ENCODE measurements at places on chromosomes 1 and 21.

DNA sequence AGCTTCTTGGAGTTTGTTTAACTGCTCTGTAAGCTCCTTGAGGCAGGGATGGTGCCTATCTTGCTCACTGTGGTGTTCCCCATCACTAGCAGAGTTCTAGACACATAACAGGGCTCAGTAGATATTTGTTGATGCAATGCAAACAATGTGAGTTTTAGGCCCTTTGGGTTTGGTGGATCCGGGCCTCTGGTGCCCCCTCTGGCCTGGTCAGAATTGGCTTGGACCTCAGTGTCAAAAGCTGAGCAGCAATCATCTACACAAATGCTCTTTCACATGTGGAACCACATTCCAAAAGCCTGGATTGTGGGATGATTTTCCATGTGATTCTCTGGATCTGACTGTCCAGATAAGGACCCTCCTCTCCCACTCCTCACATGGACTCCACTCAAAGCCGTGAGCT, 53.4 kb upstream of the BCAR3 start:
- no peak for DNase-seq

DNA sequence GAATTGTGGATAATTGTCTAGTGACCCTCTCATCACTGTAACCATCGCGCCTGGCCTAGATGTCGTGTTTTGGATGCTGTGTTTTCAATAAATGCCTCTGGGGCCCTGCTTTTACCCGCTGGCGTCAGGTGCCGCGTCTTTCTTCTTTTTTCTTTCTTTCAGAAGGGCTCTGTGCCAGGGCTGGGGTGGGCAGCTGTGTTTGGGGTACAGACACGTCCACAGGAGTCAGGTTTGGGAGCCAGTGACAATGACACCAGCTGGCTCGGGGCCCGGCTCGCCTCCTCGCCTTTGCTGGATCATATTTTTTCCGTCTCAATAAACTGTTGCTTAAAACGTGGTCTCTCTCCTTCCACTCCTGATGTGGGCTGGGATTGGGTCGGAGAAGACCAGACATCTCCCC, 16.1 kb downstream of the TMEM201 start:
- no peak for DNase-seq

DNA sequence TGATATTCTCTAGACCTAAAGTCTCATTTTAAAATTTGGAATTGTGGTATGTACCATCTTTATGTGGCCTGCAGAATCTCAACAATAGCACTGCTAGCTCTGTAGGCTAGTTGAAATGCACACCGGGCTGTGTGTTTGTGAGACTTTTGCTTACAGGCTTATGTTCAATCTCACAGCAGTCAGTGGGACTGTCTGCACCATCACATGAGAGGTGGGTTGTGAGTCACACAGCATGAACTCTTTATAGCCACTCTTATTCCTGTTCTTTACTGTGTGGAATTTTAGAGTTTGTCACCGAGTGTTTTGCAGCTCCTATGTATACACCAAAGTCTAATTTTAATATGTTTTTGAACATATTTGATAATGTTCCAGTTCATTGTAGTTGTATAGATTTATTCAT, 74.6 kb downstream of the RASAL2 start:
- no peak for DNase-seq

GRCh38 chr1:232932486-232933425, 17.7 kb upstream of the NTPCR start:
- DNase-seq, result no peak

DNA sequence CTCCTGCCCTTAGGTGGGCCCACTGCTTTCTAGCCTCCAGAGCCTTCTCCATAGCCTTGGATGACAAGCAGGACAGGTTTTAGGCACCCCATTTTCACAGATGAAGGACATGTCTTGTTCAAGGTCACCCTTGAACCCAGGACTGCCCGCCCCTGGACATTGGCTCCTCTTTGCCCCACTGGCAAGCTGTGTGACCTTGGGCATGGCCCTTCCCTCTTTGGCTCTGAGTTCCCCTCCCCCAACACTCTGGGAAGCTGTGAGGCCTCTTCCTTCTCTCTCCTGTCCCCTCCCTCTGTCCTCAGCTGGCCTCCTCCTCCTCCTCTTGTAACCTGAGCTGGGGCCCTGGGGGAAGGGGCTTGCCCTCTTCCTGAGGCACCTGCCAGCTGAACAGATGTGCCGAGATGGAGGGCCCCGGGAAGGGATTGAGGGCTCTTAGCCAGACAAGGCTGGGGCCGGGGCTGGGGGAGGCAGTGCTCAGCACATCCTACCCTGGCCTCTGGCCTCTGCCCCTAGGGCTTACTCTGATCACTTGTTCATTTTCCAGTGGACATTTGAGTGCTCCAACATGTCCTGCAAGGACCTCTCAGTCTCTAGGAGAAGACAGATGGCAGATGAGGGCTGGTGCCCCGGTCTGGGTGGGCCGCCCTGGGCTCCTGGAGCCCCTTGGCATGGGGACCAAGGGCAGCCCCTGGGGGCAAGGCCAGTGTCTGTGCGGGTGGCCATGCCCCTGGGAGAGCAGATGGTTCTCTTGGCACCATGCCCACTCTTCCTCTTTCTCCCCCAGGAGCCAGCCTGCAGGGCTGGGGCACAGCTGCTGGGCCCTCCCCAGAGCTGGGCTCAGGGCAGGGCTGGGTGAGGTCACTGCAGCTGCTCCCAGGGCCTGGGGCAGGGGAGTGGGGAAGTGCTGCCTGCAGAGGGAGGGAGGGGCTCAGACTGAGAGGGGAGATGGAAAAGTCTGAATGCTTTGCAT, 10.7 kb downstream of the FOXO6 start:
- DNase-seq, result no peak

DNA sequence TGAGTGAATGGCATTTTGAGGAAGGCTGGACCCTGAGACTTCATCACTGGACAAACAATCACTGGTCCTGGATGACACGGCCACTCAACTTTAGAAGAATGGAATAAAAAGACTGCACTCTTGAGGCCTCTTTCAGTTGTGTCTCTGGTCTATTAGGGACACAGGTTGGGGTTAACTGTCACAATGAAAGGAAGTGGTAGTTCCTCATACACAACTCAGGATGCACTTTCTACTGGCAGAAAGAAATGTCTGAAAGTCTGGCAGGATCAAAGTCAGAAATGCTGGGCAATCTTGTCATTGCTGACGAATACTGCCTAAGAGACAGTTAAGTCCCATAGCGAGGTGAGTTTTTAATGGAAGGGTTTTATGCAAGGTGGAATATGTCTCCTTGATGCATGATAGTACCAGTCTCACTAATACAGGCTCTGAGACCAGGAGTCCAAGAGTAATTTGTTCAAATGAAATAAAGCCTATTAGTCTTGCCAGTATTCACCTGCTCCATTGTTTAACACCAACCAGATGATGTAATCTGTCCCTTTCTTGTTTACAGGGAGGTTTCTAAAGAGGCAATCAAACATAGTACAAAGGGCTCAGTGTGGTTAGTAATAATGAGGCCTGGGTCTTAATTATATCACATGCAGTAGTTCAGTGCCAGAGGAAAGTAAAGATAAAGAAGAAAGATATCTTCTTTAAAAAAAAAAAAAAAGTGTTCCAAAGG, 11.2 kb upstream of the RRP15 start:
- no peak for DNase-seq

DNA sequence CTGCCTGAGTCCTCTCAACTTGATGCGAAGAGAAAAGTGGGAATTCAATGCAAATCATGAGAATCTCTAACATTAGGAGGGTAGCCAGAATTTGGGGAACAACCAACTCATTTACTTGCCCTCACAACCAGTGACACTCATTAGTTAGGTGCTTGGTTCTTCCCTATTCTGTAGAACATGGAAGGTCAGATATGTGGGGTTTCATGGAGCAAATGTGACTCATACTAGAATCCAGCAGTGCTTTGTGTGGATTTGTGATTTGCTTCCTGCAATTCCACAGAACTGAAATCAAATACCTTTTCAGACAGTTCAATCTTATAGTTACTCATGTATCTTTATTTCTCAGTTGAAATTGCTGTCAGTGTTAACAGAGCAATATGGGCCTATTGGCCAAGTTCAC, 6.9 kb upstream of the ETV3 start:
- DNase-seq, result no peak

DNA sequence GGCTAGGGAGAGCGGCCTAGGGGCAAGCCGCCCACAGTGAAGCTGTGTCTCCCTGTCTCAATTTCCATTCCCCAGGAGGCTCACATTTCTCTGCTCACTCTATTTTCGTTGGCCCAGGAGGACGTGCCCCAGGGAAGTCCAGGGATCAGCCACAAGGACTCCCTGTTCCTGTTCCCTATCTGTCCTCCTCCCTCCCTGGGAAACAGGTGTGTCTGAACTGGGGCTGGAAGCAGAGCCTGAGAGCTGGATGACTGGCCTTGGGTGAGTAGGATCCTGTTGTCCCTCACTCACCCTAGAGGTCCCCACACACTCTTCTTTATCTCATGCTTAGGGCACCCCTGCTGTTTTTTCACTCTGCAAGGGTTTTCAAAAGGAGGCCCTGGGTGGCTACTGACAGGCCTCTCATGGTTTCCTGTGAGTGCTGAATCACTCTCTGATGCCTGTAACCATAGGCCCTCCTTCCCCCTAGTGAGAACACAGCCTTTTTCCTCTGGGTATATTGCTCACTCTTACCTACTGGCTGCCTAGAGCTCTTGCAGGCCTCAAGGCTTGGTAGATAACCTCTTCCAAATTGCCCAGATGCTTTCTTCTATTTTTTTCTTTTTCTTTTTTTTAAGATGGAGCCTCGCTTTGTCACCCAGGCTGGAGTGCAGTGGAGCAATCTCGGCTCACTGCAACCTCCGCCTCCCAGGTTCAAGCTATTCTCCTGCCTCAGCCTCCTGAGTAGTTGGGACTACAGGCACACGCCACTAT, 3.3 kb upstream of the UTP11 start:
- DNase-seq, result peak; percentile 63

GRCh38 chr1:153617663-153618062, 1.5 kb upstream of the S100A14 start:
- DNase-seq, result peak; percentile 70

DNA sequence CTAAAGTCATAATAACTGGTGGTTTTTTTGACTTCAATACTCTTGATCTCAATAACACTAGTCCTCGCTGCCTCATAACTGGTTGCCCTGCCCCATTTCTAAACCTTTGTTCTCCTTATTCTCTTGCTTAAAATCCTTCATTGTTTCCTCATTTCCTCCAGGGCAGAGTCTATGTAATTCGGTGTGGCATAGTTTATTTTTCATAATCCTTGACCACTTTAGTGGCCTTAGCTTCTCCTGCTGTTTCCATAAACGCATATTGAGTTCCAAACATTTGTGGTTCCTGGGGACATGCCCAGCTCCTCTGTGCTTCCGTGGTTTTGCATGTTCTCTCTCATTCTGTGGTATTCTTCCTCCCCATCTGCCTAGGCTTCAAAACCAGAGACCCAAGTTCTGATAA, 19.0 kb upstream of the TLCD4 start:
- no peak for DNase-seq

DNA sequence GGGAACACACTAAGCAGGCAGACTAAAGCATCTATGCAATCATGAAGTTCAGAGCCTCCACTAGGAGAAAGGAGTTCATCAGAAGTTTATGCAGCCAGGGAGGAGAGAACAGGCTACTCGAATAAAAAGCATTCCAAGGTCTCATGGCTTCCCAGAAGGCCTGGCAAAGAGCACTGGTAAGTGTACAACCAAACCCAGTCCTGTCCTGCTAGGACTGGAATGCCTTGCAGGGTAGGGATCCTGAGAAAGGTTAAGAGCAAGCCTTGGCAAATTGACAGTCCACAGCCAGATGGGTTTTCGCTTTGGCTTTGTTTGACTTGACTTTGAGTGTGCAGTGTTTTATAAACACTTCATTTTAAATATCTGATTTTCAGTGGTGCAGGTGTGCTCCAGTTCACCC, 133.6 kb upstream of the ATP1B1 start:
- DNase-seq, result no peak

DNA sequence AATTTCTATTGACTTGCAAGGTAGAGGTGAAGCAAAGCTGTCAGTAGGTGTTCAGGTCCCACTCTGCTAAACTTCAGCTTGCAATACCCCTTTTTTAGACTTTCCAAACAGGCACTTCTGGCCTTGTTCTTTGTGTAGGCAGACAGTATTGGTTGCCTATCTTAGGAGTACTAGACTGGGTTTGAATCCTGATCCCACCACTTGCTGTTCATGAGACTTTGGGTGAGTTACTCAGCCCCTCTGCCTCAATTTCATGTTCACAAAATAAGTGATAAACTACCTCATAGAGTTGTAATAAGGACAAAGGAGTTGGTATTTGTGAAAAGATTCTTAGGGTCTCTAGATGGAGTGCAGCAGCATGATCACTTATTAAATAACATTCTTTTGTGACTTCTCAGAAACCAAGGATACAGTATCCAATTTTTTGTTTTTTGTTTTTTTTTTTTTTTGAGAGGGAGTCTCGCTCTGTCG, 5.2 kb downstream of the RCC1 start:
- no peak for DNase-seq

- peak; percentile 50 for DNase-seq
These were observed 100.4 kb downstream of the GALNT2 start for GRCh38 chr1:230167419-230167852.

DNA sequence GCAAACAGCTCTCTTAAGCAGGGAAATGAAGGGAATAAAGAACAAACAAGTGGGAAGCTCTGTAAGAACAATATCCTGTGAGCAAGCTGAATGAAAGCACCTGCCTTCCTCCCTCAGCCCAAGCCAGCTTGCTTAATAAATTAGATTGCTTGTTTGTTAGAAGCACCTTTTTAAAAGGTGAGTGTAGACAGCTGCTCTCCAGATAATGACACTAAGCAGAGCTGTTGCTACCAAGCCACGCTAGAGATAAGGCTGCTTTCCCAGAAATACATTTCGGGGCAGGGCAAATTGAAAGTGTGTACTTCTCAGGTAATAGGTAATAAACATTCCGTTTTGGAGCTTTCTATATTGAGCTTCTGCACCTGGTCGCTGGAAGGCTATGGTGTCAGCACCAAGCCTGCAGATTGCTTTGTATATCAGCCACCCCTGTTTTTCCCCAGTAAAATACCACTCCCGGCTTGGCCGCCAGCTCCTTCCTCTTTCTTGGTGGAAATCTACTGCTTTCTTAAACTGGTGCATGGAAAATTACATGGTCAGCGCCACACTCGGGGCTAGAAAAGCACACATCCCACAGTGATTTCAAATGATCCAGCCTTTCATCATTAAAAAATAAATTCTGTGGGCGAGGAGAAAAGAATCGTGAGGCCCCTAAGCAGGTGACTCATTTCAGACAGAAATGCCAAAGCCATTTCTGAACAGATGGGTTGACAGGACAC, 151.3 kb downstream of the ETS2 start:
- DNase-seq, result no peak

DNA sequence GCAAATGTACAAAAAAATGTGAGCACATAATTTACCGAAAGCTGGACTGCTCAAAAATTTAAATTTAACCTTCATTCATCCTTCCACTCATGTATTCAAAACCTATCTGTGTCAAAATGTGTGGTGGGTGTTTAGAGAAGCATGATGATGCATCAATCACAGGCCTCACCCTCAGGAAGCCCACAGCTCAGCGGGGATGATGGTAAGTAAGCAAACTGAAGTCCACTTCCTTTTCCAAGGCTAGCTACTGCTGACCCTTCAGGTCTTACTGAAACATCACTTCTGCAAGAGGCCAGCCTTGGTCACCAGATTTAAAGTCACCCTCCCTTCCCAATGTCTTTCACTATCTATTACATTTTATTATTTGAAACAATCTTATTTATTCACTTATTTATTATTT, 254.5 kb downstream of the DNM3 start:
- no peak for DNase-seq

- no peak for DNase-seq
These were observed 2.3 kb upstream of the PMVK start for GRCh38 chr1:154938604-154939399.
